Smooth muscle cell of bladder (primary cell): ENCODE measurements at places on chromosomes 13 and 19. TPM values are rescaled to one million over a fixed set of nuclear protein-coding genes. Genes with fewer than 3 reads are reported as not detected.

The OVOL3 gene
- total RNA-seq, result not detected in 2 replicates

The LYPD3 gene
- 0.09 and 0.14 TPM in 2 replicates for total RNA-seq

The IGFL3 gene
- total RNA-seq, result not detected in 2 replicates

The ZNF835 gene
- total RNA-seq, result 0.18 and 0.28 TPM in 2 replicates

The CRLF1 gene
- 28.7 and 60.3 TPM in 2 replicates for total RNA-seq

The KLF1 gene
- 0.09 TPM in 1 of 2 replicates, not detected in the other for total RNA-seq

The ZNF560 gene
- total RNA-seq, result 0.37 and 0.57 TPM in 2 replicates

The CALM3 gene
- 115 and 134 TPM in 2 replicates for total RNA-seq

The ZNF850 gene
- 1.6 and 1.7 TPM in 2 replicates for total RNA-seq

The CYP4F12 gene
- 0.18 TPM in 1 of 2 replicates, not detected in the other for total RNA-seq

The DLL3 gene
- total RNA-seq, result under 0.01 and 0.09 TPM in 2 replicates

The HSPB6 gene
- total RNA-seq, result 50.3 and 88.4 TPM in 2 replicates

The TMEM143 gene
- total RNA-seq, result 2.8 and 3.5 TPM in 2 replicates

The URAD gene
- not detected in 2 replicates for total RNA-seq

The CARM1 gene
- 15.5 and 17.0 TPM in 2 replicates for total RNA-seq

The RFPL4A gene
- total RNA-seq, result not detected in 2 replicates

The CXCL17 gene
- not detected in 2 replicates for total RNA-seq

The PRSS57 gene
- total RNA-seq, result not detected in 2 replicates

The MRPL57 gene
- 19.9 and 20.2 TPM in 2 replicates for total RNA-seq

The SAE1 gene
- 115 and 116 TPM in 2 replicates for total RNA-seq

The CEACAM4 gene
- total RNA-seq, result not detected in 2 replicates

The SLC7A10 gene
- not detected in 2 replicates for total RNA-seq

The ZNF285 gene
- total RNA-seq, result 2.0 and 2.4 TPM in 2 replicates

The SMIM24 gene
- not detected in 2 replicates for total RNA-seq

The HIPK4 gene
- 0.14 and 0.18 TPM in 2 replicates for total RNA-seq

The ZNF730 gene
- total RNA-seq, result 0.43 and 0.46 TPM in 2 replicates

The ZNF699 gene
- total RNA-seq, result 6.9 and 7.7 TPM in 2 replicates

The FXYD3 gene
- total RNA-seq, result 0.37 TPM in 1 of 2 replicates, not detected in the other

The ZNF77 gene
- total RNA-seq, result 3.5 and 5.5 TPM in 2 replicates

The FAAP24 gene
- 0.85 and 0.92 TPM in 2 replicates for total RNA-seq

The NDUFB7 gene
- 281 and 388 TPM in 2 replicates for total RNA-seq

The CACNG8 gene
- 0.37 and 0.43 TPM in 2 replicates for total RNA-seq

The CD209 gene
- not detected in 2 replicates for total RNA-seq

The PSG7 gene
- under 0.01 TPM in 1 of 2 replicates, not detected in the other for total RNA-seq
